ENCODE measurements at places on chromosomes 13 and 19. TPM values are rescaled to one million over a fixed set of nuclear protein-coding genes. Genes with fewer than 3 reads are reported as not detected.

- H3K4me3 ChIP-seq, result peak overlapping the region; percentile 55
- no peaks in the 10 kb centered on the region for H3K27me3 ChIP-seq
- H3K4me1 ChIP-seq, result peaks cover 39% of the 10 kb centered on the region
- H3K36me3 ChIP-seq, result peaks cover 2% of the 10 kb centered on the region
- H3K27ac ChIP-seq, result peak overlapping the region; percentile 67
Observed at GRCh38 chr19:6738787-6739389, 592 bp upstream of the TRIP10 start.

DNA sequence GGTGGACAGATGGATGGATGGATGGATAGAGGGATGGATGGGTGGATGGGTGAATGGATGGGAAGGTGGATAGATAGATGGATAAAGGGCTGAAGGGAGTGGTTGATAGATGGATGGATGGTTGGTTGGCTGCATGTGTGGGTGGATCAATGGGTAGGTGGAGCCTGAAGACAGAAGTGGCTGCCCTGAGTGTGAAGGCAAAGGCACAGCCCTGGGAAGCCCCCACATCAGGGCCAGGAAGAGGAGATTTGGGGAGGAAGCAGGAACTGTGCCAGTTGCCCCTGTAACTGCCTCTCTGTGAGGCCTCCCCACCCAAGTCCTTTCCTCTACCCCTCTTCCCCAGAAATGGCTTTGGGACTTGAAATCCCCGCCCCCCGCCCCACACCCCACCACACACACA, 43.4 kb upstream of the NFIC start:
- no peak overlapping the region for H3K4me3 ChIP-seq
- H3K36me3 ChIP-seq, result no peaks in the 10 kb centered on the region
- DNase-seq, result no peak
- no peaks in the 10 kb centered on the region for H3K4me1 ChIP-seq
- H3K27me3 ChIP-seq, result no peaks in the 10 kb centered on the region

DNA sequence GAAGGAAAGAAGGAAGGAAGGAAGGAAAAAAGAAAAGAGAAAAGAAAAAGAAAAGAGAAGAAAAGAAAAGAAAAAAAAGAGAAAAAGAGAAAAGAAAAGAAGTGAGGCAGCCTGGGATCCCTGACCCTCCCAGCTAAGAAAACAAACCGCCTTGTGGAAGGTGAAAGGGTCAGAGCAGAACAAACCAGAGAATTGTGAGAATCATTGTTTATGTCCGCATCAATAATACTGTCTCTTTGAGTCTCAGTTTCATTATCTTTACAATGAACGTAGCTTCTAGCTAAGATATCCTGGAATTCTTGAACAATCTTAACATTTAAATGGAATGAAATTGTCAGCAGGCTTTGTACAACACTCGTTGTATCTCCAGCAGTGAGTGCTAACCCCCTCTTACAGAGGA, 66.4 kb upstream of the SERP2 start:
- DNase-seq, result no peak
- H3K27me3 ChIP-seq, result no peaks in the 10 kb centered on the region
- no peaks in the 10 kb centered on the region for H3K4me1 ChIP-seq
- no peaks in the 10 kb centered on the region for H3K36me3 ChIP-seq
- no peak overlapping the region for H3K4me3 ChIP-seq

DNA sequence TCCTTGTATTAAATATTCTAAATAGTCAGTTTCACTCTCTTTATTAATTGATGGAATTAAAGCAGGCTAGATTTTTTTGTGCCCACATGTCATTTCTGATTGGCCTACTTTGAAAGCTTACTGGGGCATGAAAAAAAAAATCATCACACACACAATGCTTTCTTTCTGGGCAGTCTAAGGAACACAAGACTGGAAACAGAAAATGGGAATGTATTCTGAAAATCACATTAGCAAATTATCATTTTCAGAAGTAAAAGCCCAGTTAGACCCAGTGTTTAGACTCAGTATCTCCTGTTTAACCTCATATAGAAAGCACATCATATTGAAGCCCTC, 339.4 kb downstream of the SPRY2 start:
- H3K4me3 ChIP-seq, result no peak overlapping the region
- H3K27ac ChIP-seq, result no peak overlapping the region
- H3K4me1 ChIP-seq, result no peaks in the 10 kb centered on the region
- DNase-seq, result no peak
- H3K27me3 ChIP-seq, result no peaks in the 10 kb centered on the region

DNA sequence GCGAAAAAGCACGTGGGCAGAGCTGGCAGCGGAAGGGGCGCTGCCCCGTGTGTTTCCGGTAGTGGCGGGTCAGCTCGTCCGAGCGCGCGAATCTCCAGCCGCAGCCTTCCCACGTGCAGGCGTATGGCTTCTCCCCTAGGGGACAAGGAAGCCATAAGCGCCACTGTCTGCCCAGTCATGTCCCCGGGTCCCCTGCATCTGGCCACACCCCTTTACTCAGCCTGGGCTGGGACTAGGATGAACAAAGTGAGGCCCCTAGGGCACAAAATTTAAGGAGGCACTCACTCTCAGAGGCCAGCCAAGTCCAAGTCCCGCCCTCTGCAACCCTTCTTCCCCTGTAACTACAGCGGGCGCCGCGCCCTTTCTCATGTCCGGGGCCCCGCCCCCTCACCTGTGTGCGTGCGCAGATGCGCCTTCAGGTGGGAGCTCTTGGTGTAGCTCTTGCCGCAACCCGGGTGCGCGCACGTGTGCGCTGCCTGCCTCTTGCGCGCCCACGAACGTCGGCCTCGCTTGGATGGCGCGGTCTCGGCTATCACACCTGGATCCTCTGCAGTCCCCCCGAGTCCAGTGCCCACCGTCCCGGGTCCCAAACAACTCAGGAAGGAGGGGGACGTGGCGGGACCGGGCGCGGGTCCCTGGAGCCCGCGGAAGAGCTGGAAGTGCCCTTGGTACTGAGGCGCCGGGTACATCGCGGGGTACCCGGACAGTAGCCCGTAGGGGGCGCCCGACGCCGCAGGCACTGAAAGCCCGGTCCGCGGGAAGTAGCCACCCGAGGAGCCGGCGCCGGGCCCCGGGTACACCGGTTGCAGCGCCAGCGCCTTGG, 1.9 kb downstream of the KLF1 start:
- H3K4me3 ChIP-seq, result peak overlapping the region; percentile 54
- peak; percentile 89 for DNase-seq
- H3K27me3 ChIP-seq, result no peaks in the 10 kb centered on the region

DNA sequence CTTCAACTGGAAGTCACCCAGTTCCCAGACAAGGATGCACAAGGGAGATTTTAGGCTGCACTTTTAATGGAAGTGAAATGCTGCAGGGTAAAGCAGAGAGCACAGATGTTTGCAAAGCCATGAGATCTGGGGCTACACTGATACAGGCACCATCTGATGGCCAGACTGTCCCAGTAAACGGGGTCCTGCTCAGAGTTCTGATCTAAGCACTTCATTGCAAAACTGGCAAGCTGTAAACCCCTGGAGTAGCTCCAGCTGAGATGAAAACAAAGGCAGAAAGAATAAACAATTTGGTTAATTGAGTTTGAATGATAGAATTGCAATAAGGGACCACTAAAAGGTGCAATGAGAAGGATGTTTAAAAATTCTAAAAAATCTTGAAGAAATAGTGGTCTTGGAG, 197.1 kb downstream of the OXGR1 start:
- H3K4me1 ChIP-seq, result no peaks in the 10 kb centered on the region
- no peak for DNase-seq
- no peak overlapping the region for H3K4me3 ChIP-seq
- no peaks in the 10 kb centered on the region for H3K36me3 ChIP-seq
- H3K27me3 ChIP-seq, result no peaks in the 10 kb centered on the region
- no peak overlapping the region for H3K27ac ChIP-seq

- no peak overlapping the region for H3K4me3 ChIP-seq
- no peak overlapping the region for H3K27ac ChIP-seq
- peaks cover 63% of the 10 kb centered on the region for H3K36me3 ChIP-seq
- peaks cover 6% of the 10 kb centered on the region for H3K4me1 ChIP-seq
- H3K27me3 ChIP-seq, result no peaks in the 10 kb centered on the region
Observed at GRCh38 chr19:55098716-55099556, 18.5 kb downstream of the PPP1R12C start.

GRCh38 chr13:113927661-113928581, 46.0 kb downstream of the C13orf46 start:
- H3K27ac ChIP-seq, result no peak overlapping the region
- H3K4me3 ChIP-seq, result no peak overlapping the region
- H3K27me3 ChIP-seq, result peaks cover 3% of the 10 kb centered on the region
- no peaks in the 10 kb centered on the region for H3K36me3 ChIP-seq
- no peaks in the 10 kb centered on the region for H3K4me1 ChIP-seq

The PIAS4 gene
- total RNA-seq, result 56.8 TPM

The CCDC8 gene
- total RNA-seq, result not detected

Measured in B cell (primary cell).